H54 (cell line): ENCODE measurements at places on chromosomes 2 and 18.

GRCh38 chr2:108594132-108594981 lies 60.1 kb downstream of the LIMS1 start:
- no peak for DNase-seq

DNA sequence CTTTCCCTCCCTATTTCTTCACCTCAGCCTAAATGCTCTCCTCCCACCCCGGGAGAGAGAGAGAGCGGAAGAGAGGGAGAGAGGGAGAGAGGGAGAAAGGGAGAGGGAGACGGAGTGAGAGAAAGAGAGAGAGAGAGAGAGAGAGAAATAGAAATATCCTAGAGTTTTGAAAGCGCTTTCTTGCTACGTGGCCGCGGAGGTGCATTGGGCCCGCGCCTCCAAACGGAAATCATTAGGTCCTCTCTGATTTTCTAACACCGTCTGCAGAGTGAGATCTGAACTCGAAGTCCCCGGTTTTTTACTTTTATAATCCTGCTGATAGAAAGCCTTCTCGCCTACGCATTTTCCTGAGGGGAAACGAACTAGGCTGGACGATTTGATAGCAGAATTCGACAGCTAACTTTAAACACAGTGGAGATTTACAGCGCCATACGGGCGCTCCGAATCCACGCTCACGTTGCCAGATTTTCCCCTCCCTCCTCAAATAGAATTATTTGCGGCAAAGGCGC lies 903 bp upstream of the EVX2 start:
- DNase-seq = no peak

- no peak for DNase-seq
These were observed at the start of gene HSBP1L1 for GRCh38 chr18:79964330-79965118. Gene HSBP1L1 (plus strand): TSS chr18:79964643. CDS start chr18:79964736, 93 bp downstream.

DNA sequence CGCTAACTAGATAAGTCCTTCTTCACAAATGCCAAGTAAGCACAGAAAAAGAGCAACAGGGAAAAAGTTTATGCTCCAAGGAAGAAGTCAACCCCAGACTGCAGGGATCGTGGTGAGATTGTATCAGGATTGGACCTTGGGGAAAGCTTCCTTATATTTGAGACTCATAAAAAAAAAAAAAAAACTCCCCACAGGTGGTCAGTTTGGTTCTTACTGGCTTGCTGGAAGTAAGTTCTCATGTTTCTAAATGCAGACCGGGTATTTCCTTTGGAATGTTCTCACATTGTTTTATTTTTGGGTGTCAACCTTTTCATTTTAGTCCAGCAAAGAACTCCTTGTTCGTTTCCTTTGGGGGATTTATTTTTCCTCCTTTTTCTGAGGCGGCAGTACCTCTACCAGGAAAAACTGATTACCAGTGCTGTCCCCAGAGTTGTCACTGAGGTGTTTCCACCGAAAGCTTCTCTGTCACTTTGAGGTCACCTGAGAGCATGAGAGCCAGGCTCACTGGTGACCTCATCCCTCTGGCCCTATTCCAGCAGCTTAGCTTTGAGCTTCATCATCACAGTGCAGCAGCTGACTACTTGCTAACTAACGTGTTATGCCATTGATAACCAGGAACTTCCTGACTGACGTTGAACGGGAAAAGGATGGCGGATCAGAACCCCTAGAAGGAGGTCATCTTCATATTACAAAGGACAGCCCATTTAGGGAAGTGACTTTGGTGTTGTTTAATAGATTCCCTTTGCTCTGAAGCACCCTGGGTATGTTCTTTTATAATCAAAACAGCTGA lies 16.8 kb upstream of the ATP8B1 start:
- DNase-seq = peak; percentile 32

DNA sequence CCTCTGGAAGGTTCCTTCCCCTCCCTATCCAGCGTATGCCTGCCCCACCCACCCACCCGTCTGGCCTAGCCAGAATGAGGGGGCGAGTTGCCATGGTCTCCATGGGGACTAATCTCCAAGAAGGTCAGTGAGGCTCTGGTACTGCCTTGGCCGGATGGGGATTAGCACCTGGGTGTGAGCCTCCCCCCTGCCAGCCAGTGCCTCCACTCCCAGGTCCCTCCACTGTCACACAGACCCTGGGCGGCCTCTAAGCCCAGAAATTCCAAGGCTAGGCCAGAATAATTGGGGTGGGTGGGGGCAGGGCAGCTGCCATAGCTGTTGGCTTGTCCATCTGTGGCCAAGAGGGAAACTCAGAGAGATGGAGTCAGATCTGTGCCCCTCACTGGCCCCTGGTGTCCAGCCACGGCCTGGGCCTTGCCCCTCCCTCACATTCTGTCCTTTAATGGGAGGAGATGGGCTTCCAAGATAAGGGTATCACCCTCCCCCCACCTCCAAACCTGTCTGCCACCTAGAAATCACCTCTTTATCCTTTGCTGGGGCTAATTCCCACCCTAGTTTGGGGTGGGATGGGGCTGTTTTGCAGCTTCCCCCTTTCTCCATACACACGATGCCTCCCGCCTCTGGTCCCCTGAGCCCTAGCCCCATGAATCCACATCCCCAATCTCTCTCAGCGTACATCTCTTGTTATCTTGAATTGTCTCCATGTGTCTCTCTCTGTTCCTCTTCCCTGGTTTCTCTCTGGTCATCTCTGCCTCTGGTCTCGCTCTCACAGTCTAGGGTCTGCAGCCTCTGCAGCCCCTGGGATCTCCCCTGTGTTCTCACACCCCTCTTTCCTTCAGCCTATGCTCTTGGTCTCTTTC lies 6.0 kb upstream of the CRYBA2 start:
- no peak for DNase-seq

DNA sequence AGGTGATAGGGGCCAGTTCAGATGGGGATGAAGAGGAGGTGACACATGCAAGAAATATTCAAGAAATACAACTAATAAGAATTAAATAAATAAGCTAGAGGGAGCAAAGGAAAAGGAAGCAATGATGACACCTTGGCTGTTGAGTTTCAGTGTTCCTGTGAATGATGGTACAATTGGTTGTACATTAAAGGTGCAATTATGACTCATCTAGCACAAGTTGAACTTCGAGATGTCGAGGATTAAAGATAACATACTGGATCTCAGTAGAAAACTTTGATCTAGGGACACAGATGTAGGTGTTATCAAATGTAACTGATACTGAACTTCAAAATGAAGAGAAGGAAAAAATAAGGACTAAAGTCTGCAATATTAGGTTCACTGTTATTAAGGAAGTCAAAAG lies 760.6 kb upstream of the CHAC2 start:
- no peak for DNase-seq

GRCh38 chr2:204428675-204429074 lies 116.6 kb upstream of the PARD3B start:
- no peak for DNase-seq

GRCh38 chr2:102030855-102031527 lies 39.2 kb downstream of the IL1R2 start:
- no peak for DNase-seq

DNA sequence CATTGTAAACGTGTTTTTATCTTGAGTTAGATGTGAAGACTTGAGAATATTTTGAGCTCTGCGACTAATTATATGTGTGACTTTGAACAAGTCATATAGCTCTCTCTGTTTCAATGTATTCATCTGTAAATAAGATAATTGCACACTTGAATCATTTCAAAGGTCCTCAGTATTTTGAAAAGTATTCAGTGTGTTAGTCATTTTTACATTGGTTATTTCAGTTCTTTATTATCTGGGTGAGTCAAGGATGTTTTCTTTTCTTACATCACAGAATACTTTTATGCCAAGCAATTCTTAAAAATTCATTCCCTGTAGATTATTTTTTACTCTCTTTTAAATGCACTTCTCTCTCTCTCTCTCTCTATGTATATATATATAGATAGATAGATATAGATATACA lies 1098.0 kb upstream of the ZEB2 start:
- no peak for DNase-seq

DNA sequence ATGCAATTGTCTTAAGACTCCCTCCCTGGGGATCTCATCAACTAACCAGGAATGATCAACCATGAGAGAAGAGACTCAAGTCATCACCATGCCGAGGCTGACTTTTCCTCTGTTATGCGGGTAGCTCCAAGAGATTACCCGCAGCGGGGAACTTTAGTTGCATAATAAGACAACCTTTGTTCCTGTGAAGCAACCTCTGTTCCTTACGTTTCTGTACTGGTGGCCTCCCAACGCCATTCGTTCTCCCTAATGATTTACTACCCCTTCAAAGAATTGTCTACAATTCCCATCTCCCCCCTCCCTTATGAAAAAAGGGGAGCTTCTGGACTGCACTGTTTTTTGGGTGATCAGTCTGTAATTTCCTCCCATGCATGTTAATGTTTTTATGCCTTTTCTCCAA lies 66.1 kb upstream of the LRPPRC start:
- DNase-seq = no peak

DNA sequence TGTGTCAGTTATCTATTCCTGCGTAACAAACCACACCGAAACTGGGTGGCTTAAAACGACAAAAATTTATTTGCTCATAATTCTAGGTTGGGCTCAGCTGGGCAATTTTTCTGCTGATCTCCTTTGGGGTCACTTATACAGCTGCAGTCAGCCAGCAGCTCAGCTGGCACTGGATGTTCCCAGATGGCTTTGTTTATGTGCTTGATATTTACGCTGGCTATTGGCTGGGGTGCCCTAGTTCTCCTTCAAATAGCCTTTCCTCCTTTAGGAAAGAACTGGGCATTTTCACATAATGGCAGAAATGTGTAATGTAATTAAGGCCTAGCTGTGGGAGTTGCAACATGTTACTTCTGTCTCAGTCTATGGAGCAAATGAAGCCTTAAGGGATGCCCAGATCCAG lies 142.2 kb downstream of the B3GNT2 start:
- DNase-seq = no peak

DNA sequence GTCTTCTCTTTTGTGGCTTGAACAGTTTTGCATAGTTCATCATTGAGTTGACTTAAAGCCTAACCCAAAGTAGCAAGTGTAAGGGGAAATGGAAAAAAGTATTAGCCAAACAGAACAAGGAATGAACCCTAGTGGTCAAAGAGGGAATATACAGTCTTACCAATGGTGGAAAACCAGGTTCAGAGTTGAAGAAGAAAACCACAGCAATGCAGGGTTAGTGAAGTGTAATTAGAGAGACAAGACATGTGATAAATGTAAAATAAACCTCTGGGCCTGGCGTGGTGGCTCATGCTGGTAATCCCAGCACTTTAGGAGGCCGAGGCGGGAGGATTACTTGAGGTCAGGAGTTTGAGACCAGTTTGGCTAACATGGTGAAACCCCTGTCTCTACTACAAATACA lies 2.4 kb downstream of the TTN start:
- peak; percentile 26 for DNase-seq

GRCh38 chr2:177338177-177338721 lies 54.3 kb upstream of the AGPS start:
- peak; percentile 9 for DNase-seq

GRCh38 chr2:66389651-66390131 lies 45.2 kb upstream of the MEIS1 start:
- DNase-seq = peak; percentile 6

GRCh38 chr2:3612639-3613523 lies 18.0 kb downstream of the COLEC11 start:
- DNase-seq = no peak

DNA sequence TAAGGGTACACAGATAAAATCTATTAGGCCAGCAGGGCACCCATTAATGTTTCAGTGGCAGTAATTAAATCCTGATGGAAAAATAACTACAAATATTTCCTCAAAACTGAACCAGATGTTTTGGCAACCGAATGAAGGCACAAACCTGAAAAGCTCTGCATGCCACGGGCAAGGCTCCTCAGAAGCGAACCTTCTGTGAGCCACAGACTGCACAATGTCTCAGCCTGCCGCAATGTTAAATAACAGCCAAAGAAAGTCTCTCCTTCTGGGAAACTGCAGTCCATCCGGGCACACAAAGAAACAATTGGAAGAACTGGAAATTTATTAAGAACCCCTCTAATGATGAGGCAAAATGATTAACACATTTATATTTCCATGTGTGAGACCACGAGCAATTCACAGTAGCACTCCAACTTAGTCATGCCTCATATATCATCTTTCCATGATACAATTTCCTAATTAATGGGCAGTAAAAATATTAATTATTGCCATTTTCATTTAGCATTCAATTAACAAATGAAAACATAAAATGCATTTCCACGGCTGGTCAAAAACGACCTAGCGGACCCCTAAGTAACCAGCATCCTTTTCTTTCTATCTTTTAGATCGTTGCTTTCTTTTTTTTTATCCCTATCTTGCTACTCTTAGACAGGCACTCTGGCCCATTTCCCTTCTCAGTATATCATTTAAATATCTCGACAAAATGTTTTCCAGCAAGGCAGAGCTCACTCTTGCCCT lies 237.5 kb downstream of the EPHA4 start:
- no peak for DNase-seq

GRCh38 chr2:200451511-200451910 lies 58.4 kb downstream of the KCTD18 start:
- DNase-seq = no peak

GRCh38 chr2:88827821-88828220 lies 136.3 kb downstream of the RPIA start:
- DNase-seq = no peak

DNA sequence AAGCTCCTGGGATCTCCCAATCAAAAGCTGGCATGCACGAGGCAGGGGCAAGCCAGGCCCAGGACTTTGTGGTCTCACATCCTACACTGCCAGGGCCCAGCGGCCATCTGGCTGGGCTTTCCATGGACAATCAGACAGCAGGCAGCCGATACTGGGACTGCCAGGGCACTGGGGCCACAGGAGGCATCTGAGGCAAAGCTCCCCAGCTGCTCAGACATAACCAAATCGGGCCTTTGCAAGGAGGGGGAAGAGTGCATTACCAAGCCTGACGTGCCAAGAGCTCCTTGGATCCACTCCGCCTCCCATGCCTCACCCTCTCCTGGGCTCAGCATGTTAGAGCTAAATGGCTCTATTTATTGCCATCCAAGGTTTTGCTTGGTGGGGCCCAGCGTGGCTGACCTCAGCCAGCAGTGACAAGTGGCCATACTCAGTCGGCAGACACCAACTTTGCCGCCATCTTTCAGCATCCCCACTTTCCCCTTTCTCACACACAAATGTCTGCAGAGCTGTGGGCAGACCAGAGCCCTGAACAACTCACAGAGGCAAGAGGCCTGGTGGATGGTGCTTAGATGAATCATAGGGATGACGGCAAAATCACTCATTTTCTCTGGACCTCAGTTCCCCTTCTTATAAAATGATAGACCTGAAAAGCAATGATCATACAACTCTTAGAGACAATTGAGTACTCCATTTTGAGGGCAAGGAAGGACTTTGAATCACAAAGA lies 200.8 kb downstream of the TTC32 start:
- DNase-seq = no peak

- DNase-seq = no peak
These were observed 105.3 kb downstream of the TSN start for GRCh38 chr2:121860758-121861227.

DNA sequence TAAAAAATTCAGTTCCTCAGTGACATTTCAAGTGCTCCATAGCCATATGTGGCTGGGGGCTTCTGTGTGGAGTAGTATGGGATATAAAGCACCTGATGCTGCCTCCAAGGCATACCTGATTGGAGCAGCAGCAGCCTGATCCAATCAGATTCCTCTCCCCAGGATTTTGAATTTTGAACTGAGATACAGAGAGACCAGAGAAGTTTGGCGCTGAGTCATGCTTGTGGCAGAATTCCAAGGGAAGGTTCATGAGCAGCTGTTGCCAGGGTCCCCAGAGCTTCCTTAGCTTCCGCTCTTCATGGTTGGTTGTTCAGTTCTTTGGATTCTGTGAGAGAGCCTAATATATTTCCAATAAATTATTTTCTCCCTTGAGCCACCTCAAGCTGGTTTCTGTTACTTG lies 29.0 kb upstream of the CFAP36 start:
- DNase-seq = no peak

- DNase-seq = no peak
These were observed 43.0 kb downstream of the KLF7 start for GRCh38 chr2:207122651-207123334.
